Pancreas (tissue), 10 donors: ENCODE measurements at places on chromosomes 13 and 19. TPM values are rescaled to one million over a fixed set of nuclear protein-coding genes. Genes with fewer than 3 reads are reported as not detected.

DNA sequence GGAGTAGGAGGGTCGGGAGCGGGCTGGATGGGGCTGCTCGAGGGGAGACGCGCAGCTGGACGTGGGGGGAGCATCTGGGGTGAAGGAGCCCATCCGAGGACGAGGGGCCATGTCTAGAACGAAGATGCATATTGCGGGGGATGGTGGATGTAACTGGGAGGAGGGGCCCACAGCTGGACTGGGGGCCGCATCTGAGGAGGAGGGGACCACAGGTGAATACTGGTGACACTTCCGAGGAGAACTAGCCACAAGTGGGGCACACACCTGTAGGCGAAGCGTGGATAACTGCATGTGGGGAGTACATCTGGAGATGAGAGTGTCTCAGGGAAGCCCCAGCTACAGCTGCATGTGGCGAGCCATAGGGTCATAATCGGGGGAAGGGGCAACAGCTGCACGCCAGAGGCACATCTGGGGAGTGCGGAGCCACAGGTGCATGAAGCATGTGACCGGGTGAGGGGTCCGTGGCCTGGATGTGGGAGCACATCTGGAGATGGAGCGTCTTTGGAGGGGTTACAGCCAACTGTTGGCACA, 402 bp downstream of the ZSWIM9 start:
- DNase-seq: no peak

- DNase-seq: no peak
Measured at GRCh38 chr13:40275155-40275554, 391.3 kb downstream of the FOXO1 start.

GRCh38 chr13:70814684-70815083, 706.4 kb upstream of the KLHL1 start:
- DNase-seq: no peak

DNA sequence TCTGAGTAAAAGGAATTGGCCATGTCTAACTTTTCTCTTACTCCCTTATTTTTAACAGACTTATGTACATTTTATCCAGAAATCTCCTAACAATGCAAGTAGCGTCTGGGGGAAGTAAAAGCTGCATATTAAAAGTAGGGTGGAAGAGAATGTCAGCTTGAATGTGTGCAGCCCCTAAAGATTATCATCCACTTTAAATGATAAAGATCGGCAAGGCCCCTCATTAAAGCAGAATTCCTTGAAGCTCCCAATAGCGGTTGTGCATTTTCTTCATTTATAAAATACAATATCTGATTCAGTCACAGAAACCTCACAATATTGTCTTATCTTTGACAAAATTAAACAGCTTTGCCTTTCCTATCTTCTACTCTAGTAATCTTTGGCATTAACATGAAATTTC, 184.6 kb downstream of the LHFPL6 start:
- DNase-seq: no peak

GRCh38 chr13:79121286-79121685, 284.8 kb downstream of the RBM26 start:
- DNase-seq: no peak

- DNase-seq: no peak
Measured at GRCh38 chr13:42043676-42044075, 4.8 kb upstream of the DGKH start.

DNA sequence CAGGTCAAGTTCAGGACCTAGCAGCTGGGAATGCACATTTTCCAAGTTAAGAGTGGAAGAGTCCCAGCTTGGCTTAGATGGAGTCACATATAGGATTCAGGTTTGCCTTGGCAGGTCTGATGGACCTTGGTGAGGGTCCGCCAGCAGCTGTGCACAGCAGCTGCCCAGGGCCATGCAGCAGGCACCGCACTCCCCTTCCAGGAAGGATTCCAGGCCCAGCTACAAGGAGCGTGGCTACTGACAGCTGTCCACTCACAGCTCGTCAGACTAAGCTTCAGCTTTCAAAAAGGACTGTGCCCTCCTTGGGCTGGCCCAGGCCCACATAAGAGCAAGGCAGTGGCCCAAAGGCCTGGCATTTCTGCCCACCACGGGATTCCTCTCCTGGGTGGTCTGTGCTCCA, 68.4 kb downstream of the ALOX5AP start:
- no peak for DNase-seq

DNA sequence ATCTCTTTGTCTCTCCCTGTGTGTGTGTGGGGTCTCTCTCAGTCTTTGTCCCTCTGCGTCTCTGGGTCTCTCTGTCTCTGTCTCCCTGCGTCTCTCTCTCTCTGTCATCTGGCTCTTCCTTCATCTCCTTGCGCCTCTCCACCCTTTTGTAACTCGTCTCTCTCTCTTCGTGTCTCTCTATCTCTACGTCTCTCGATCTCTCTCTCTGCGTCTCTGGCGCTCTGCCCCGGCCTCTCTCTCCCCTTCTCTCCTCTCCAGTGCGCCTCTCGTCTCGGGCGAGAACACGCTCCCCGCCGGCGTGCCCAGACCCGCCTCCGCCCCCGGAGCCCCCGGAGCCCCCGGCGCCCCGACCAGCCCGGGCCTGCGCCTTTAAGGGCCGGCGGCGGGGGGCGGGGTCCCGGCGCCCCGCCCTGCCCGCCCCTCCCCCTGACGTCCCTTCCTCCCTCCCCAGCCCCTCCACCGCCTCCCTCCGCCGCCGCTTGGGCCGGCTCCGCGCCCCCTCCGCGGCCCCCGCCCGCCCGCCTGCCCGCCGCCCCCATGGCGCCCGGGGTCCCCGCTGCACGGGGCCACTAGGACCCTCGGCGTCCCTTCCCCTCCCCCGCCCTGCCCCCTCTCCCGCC, at the start of gene MARK4:
TSS of gene MARK4 (plus strand) at position 440 of the 620 bp plus-strand sequence. CDS start 318 bp downstream, outside the sequence.
- DNase-seq: peak; percentile 49

- DNase-seq: no peak
Measured at GRCh38 chr13:36847606-36848005, 28.6 kb downstream of the RFXAP start.

DNA sequence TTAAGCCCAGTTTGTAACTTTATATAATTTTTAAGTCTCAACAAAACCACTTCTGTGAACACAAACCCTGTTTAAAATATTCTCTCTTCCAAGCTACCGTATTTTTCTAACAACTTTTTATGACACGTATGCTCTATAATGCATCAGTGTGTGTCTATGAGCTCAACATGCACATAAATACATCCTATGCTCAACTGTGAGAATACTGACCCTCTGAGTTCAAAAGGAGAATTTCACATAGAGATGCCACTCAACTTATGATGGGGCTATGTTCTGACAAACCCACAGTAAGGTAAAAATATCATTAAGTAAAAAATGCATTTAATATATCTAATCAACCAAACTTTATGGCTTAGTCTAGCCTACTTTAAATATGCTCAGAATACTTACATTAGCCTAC, 1139.7 kb upstream of the SPRY2 start:
- no peak for DNase-seq

DNA sequence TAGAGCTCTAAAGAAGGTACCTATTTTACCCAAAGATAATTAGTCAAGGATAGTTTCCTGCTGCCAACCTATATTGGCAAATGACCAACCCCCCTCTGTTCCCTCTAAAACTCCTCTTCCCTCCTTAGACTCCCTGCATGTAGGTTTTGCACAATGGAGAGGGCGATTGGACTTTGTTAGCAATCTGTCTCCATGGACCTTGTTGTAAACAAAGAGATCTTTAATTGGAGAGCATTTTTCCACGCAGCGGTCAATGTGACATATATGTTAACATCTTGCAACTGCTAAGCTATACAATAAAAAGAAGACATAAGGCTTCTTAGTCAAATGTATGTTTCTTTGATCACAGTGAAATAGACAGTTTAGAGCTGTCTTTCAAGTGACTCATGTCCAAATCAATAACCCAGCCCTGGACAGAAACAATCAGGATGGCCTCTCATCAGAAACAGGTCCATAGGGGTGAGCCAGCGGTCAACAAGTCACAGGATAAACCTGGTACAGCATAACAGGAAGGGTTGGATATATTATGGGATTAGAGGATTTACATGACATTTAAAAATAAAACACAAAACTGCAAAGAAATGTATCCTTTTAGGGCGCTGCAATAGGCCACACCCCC, 69.7 kb upstream of the UBL3 start:
- no peak for DNase-seq

GRCh38 chr19:1001538-1002166, 1.4 kb downstream of the GRIN3B start:
- DNase-seq: peak; percentile 89

DNA sequence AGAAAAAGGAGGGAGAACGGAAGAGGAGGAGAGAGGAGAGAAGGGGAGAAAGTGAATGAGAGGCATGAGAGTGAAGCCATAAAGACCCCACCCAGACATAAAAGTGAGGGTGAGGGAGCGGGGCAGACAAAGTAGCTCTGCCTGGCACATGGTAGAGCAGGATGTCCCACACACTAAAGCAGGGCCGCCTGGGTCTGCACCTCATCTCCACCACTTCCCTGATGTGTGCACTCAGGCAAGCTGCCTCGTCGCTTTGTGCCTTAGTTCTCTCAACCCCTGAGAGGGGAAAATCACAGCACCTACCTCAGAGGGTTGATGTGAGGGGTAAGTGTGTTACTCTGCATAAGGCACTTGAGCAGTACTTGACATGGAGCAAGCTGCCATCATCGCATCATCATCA, 488.1 kb downstream of the COG6 start:
- no peak for DNase-seq

- no peak for DNase-seq
Measured at GRCh38 chr13:79810018-79810417, 329.1 kb downstream of the NDFIP2 start.

DNA sequence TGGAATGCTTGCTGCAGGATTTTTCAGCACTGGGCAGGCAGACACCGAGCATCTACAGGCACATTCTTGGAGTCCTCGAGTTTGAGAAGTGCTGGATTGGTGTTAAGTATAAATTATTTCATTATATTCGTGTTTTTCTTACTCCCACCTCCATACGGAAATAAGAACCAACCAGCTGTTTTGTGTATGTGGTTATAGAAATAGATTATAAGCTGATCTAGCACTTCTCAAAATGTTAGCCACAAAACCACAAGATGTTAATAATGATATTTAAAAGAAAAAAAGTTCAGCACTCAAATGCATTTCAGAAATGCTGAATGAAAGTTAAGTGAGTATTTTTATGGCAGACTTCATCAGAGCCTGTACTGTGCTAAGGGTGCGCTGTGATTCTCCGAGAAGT, 24.0 kb upstream of the TEX29 start:
- no peak for DNase-seq

- DNase-seq: no peak
Measured at GRCh38 chr13:37207691-37208451, 102.4 kb upstream of the CSNK1A1L start.

DNA sequence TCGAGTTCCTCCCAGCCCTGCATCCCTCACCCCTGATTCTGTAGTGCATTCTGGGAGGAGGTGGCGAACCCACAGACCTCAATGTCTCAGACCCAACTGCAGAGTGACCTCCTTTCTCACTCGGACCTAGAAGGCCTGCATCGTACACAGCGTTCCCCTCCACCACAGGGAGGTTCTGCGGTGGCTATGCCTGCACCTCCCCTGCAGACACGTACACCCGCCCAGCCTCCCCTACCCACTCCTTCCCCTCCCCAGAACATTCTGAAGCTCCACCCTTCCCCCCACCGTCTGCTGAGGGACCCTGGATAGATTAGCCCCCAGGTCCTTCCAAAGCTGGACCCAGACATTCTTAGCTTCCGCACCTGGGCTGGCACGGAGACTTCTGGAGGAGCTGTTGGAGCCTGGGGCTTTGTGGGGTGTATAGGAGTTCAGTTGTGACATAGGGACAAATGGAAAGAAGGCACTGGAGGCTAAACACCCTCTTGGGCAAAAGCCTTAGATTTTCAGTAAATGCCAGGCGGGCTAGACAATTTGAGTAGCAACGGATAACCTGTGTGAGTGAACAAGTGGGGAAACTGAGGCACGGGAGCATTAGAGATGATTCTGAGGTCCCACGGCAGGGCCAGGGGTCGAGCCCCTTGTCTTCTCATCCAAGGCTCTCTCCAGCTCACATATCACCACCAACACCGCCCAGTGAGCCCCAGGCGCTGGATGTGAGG, 420 bp upstream of the FSD1 start:
- DNase-seq: no peak

DNA sequence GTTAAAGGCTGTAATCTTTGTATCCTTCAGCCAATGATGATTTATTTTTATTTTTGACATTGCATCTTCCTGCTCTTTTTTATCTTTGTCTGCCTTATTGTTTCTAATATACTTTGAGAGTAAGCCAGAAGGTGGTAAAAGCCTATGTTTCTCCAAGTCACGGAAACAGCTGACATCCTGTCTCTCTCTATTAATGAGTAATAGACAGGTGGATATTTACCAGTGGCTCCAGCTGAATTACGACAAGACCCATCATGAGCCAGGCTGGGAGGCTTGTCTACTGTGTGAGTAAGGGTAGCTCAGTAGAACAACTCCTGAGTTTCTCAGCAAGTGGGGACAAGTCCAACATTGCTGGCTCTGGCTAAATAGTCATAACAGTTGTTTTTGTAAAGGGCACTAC, 166.6 kb downstream of the NDFIP2 start:
- DNase-seq: no peak

Gene KLK2
- 0.09 TPM for polyA plus RNA-seq

Gene VSIG10L
- 0.94 TPM for polyA plus RNA-seq

Gene EBI3
- 0.87 TPM for polyA plus RNA-seq

Gene PRKCG
- 2.2 TPM for polyA plus RNA-seq

Gene PNMA8B
- 1.1 TPM for polyA plus RNA-seq

Gene SERPINE3
- polyA plus RNA-seq: not detected

Gene RYR1
- 1.4 TPM for polyA plus RNA-seq
